Stimulated activated CD4-positive, alpha-beta T cell treated with anti-CD3 and anti-CD28 coated beads, TNF-alpha, amount 100 ng/mL, for 1 hour (primary cell): ENCODE measurements at places on chromosomes 7 and 10.

DNA sequence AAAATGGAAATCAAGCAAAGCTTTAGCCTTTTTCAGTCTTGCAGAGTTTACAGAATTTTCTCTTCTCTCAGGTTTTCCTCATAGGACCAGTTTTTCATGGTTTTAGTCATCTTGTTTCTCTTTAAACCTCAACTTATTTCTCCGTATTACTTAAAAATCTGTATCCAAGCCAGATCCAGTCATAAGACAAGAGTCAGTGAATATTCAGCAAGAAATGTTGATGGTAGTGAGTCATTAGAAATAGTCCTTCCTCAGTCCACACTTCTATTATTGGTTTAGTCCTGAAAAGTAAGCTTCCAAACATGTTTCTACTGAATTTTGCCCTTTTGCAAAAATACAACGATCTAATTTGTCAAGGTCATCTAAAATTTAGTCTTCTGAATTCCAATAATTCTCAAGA is 107.0 kb downstream of the VIM start:
- no peak for DNase-seq

GRCh38 chr7:131720703-131721102 is 164.3 kb upstream of the PODXL start:
- DNase-seq = no peak

GRCh38 chr7:138618933-138619332 is 82.2 kb downstream of the SVOPL start:
- no peak for DNase-seq

DNA sequence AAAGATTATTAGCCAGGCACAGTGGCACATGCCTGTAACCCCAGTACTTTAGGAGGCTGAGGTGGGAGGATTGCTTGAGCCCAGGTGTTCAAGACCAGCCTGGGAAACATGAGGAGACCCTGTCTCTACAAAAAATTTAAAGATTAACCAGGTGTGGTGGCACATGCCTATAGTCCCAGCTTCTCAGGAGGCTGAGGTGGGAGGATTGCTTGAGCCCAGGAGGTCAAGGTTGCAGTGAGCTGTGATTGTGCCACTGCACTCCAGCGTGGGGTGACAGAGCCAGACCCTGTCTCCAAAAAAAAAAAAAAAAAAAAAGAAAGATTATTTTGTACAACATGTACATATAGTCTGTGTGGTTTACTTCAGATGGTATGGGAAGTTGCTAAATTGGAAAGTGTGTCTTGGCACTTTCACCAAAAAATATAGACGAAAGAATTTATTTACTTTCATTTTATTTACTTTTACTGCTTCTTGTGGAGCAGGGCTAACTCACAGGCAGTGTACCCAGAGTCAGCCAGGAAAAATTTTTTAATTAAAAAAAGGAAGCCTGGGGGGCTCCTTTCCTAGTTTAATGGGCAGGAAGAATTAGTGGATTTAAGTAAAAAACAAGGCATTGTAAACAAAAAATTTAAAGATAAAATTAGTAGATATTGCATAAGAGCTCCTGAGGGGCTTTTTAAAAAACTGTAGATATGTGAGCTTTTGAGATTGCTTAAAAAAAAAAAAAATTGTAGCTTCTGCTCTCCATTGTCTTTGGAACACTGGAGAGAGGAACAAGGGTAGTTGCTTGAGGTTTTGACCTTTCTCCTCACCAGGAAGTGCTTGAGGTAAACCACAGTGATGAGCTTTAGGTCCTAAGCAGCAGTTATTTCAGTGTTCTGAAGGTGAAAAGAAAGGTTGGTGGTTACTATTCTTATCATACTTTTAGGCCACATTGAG is 44.6 kb upstream of the VDAC2 start:
- DNase-seq = no peak

GRCh38 chr10:1673568-1674345 is 63.6 kb downstream of the ADARB2 start:
- DNase-seq = no peak

- DNase-seq = no peak
Observed at GRCh38 chr10:16952080-16952479, 134.9 kb upstream of the RSU1 start.

DNA sequence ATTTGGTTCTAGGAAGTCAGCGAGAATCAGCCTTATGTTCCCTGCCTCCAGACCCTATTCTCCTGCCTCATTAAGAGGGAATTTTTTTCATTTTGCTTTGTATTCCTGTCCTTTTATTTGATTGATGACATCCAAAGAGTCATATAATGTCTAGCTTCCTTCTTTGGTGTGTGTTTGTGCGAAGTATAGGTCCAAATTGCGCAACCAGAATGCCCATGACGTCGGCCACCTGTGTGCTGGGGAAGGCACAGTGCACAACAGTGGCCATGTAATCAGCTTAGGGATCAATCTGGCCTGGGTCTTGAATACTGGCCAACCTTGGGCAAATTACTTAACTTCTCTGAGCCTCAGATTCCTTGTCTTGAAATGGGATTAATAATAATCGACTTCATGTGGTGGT is 206.2 kb downstream of the VTI1A start:
- DNase-seq = no peak

GRCh38 chr7:154451480-154452457 is 399.6 kb downstream of the DPP6 start:
- no peak for DNase-seq

GRCh38 chr7:69837387-69838068 is 239.3 kb downstream of the AUTS2 start:
- no peak for DNase-seq

DNA sequence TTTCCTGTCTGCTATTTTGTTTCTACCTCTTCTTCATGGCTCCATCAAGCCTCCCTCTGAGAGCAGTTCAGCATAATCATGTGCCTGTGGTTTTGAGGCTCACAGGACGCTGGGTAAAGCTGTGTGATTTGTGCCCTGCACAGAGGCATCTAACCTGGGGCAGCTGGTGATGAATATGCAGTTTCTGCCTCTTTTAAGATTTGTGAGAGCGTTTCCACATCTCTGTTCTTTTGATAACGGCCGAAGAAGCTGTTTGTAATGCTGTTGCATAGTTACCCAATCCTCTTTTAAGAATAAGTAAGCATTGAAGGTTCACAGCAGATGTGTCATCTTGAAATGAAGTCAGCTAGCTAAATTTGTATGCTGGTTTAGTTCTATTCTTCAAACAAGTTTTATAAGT is 45.2 kb downstream of the PNLIPRP3 start:
- DNase-seq = no peak

DNA sequence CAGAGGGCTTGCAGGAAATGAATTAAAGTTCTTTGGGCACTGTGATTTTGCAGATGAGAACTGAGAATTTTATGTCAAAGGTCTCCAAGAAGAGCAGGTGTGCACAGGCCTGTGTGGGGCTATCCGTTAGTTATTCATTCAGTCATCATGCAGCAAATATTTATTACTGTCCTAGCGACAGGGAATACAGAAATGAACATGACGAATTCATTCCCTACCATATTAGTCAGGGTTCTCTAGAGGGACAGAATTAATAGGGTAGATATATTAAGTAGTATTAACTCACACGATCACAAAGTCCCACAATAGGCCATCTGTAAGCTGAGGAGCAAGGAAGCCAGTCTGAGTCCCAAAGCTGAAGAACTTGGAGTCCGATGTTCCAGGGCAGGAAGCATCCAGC is 2.9 kb upstream of the MMP21 start:
- no peak for DNase-seq

- DNase-seq = no peak
Observed at GRCh38 chr10:34954142-34954541, 136.0 kb downstream of the CUL2 start.

DNA sequence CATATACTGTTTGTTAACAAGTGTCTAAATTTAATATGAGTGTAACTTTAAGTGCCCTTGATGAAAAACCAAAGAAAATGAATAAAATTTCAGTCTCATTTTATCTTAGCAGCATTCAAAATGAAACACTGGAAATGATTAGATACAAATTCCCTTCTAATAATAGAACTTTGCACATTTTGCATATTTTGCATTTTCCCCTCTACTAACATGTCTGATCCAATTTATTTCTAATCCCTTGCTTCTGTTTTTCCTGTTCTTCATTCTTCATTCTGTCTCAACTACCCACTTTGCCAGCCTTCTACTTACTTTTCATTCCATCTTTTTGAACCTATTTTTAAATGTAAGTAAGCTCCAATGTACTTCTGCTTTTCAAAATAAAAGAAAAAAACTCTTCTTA is 42.7 kb upstream of the SEMA3D start:
- no peak for DNase-seq

DNA sequence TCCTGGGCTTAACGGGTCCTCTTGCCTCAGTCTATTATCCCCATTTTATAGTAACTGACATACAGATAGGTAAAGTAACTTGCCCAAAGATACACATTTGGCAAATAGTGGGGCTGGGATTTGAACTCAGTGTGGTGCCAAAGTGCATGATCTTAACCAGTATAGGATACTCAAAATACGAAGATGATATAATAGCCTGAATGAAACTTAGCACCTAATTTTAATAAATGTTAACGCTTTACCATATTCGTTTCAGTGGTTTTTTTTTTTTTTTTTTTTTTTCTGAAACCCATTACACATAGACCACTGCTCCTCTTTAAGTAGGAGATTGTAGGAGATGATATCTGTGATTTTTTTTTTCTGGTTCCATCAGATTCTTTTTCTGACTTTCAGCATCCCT is 21.4 kb downstream of the ACTR3B start:
- no peak for DNase-seq

GRCh38 chr10:70827086-70827757 is 11.5 kb downstream of the SGPL1 start:
- DNase-seq = no peak

DNA sequence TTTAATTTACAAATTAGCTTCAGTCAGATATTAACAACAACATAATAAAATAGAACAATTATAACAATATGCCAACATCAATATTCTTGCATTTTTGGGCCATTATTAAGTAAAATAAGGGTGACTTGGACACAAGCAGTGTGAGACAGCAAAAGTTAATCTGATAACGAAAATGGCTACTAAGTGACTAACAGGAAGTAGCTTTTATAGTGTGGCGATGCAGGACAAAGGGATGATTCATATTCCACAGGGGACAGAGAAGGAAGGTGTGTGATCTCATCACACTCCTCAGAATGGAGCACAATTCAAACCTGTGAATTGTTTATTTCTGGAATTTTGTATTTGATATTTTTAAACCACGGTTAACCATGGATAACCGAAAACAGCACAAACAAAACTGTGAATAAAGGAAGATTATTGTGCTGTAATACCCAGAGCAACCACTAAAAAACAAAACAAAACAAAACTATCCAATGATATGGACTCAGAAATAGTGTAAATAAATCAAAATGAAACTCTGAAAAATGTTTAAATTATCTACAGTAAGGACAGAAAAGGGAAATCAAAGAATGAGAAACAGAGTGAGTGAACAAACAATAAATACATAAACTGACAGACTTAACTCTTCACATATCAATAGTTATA is 66.9 kb upstream of the TFEC start:
- DNase-seq = no peak

GRCh38 chr10:84541289-84541637 is 212.9 kb downstream of the CCSER2 start:
- DNase-seq = no peak
